ENCODE measurements at places on chromosomes 2 and 18.

GRCh38 chr2:163779970-163780597, 44.3 kb upstream of the FIGN start:
- DNase-seq: no peak

DNA sequence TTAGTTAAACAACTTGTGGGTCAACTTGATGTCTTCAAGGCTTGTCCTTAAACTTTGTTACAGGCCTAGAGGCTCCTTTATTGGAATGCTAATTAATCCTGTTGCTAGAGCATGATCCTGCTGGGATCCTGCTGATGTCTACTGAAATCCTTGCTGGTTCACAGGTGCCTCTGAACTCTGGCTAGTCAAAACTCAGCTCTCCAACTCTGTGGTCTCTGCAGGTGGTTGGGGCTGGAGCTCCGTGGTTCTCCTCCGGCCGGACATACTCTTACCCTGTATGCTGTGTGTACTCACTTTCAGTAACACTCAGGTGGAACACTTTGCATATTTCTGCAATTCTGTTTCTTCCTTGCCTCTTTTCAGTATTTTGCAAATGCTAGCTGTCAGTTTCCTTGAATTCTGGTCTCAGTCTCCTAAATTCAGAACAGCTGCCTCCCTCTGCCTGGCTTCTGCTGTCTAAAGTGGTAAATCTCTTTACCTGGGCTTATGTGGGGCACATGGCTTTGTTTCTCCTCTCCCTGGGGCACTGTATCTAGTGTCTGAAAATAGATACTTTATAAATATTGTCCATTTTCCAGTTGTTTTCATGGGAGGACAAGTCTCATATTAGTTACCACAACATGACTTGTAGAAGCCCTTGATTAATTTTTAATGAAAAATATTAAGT, 113.0 kb downstream of the ATP9B start:
- no peak for DNase-seq

GRCh38 chr2:195031411-195031810, 625.6 kb upstream of the SLC39A10 start:
- no peak for DNase-seq

DNA sequence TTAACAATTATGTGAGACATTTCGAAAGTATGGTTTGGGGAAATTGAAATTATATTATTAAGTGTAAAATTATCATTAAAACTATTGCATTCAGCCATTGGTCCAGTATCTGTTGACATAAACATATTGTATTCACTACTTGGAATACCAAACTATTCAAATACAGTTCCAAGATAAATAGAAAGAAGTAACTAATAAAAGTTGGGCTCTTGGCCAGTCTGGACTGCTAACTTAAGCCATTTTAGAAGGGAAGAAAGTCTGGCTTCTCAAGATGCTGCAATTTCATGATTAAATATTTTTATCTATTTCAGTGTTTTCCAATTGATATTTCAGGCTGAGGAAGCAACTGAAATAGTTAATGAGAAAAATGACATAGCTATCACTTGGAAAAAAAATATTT, 109.8 kb upstream of the CHRNA1 start:
- no peak for DNase-seq

DNA sequence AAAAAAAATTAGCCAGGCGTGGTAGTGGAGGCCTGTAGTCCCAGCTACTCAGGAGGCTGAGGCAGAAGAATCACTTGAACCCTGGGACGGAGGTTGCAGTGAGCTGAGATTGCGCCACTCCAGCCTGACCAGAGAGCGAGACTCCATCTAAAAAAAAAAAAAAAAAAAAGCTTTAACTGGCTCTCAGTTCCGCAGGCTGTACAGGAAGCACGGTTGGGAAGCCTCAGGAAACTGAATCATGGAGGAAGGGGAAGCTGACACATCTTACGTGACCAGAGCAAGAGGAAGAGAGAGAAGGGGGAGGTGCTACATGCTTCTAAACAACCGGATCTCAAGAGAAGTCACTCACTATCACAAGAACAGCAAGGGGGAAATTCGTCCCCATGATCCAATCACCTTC, 505.6 kb upstream of the SLC8A1 start:
- DNase-seq: no peak

GRCh38 chr2:120257522-120257921, 4.9 kb downstream of the RALB start:
- no peak for DNase-seq

DNA sequence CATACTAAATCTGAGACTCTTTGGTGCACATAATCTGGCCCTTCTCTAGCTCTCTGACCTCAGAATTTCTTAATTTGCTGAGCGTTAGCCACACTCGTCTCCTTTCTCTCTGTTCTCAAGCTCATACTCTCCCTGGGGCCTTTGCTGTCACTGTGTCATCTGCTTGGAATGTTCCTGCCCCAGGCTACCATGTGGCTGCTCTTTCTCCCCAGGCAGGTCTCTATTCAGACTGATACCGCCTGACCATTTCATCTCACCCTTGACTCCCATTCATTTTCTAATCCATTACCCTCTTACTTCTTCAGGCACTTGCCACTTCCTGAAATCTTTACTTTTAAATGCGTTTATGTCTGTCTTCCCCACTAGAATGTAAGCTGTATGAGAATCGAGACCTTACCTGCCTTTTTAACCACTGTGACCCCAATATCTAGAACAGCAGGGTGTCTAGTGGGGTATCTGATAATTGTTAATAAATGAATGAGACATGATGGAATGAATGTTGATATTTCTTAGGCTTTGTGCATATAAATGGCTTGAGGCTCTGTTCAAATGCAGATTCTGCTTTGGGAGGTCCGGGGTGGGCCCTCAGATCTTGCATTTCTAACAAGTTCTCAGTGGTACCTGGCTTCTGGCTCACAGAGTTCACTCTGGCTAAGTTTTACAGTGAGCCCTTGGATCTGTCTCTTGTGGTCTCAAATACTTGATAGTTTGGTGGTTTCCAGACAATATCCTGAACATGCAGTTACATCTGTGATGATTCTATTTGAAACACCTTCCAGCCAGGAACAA, 89.9 kb upstream of the EPC2 start:
- DNase-seq: no peak

DNA sequence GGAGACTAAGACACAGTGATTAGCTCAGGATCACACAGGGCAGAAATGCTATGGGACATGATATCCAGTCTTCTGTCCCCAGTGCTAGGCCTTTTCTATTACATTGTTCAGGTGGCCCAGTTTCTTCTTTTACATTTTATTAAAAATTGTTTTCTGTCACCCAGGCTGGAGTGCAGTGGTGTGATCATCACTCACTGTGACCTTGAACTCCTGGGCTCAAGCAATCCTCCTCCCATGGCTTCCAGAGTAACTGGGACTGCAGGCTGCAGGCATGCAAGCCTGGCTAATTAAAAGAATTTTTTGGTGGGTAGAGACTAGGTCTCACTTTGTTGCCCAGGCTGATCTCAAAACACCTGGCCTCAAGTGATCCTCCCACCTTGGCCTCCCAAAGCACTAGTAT, 15.4 kb downstream of the PDK1 start:
- no peak for DNase-seq

- DNase-seq: no peak
Measured at GRCh38 chr2:57497489-57498096, 549.0 kb upstream of the VRK2 start.
